ENCODE measurements at places on chromosomes 3 and 15.

DNA sequence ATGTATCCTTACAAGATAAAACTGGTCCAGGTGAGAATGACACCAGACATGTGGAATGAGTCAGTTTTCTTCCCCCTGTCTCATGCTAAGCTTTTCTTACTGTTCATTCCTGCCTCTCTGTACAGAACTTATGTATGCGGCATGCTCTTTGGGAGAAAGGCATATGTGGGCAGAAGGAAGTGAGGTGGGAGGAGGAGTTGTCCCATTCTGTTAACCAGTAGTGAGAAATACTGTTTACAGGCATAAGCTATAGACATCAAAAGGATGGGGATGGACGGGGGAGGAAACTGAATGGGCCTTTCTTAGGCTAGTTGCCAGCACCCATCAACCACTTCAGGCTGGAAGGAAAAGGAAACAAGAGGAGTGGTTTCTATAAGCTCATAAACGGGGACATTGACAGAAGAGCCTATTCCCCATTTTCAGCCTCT, 143.6 kb upstream of the BHLHE40 start:
- DNase-seq, result no peak

GRCh38 chr3:10917176-10917575, 75.4 kb upstream of the SLC6A1 start:
- no peak for DNase-seq

GRCh38 chr15:44529864-44530604, 6.9 kb upstream of the EIF3J start:
- no peak for DNase-seq

- no peak for DNase-seq
These were observed 24.4 kb upstream of the COPG1 start for GRCh38 chr3:129224984-129225393.

DNA sequence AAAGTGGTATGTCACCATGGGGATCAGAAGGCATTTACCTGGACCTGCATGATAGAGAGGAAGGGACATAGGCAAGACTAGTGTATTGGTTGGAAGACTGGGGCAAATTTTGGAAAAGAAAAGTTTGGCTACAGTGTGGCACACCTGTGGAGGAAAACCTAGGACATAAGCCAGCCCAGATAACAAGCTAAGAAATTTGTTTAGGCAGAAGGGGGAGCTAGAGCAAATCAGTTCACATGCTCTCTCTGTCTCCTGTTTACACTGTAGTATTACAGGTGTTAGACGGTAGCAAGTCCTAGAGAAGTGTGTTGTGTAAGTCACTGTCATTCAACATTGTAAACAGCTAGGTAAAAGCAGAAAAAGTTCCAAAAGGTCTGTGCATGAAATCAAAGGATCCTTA, 11.9 kb upstream of the ALDH1A2 start:
- DNase-seq, result no peak

DNA sequence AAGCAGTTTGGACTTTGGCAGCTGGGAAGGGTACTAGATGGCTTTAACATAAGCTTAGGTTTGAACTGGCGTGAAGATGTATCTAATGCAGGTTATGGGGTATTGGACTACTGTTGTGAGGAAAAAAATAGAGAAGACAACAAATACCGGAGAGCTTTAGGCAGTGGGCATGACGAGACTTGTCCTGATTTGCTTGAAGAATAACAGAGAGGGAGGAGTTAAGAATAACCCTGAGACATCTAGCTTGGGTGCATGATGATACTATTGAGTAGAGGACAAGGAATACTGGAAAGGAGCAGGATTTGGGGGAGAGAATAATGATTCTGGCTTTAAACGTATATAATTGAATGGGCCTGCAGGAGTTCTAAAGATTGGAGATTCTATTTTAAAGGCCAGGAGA, 249.5 kb upstream of the AZI2 start:
- DNase-seq, result no peak

DNA sequence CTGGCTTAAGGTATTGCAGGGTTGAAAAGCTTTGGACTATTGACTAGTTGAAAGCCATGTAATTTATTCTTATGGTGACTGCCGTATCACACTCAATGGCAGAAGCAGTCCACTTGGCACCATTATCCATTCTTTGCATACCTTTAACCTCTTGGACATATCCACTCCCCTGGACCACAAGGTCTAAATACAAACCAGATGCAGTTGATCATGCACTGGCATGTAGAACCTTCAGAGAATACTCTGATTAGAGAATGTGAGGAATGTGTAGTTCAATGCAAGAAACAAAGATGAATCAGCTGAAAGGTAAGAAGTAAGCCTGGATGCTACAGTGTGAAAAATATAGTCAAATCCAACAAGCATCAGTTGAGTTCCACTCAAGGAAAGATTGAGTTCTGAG, 93.1 kb downstream of the FRMD5 start:
- DNase-seq, result no peak

- no peak for DNase-seq
These were observed 1.3 kb downstream of the LRRC15 start for GRCh38 chr3:194367992-194368841.

GRCh38 chr3:154135511-154136173, 14.5 kb downstream of the ARHGEF26 start:
- no peak for DNase-seq

Measured in activated T-cell treated with anti-CD3 and anti-CD28 coated beads for 4 hours (primary cell).